ENCODE measurements at places on chromosomes 6 and 20.

DNA sequence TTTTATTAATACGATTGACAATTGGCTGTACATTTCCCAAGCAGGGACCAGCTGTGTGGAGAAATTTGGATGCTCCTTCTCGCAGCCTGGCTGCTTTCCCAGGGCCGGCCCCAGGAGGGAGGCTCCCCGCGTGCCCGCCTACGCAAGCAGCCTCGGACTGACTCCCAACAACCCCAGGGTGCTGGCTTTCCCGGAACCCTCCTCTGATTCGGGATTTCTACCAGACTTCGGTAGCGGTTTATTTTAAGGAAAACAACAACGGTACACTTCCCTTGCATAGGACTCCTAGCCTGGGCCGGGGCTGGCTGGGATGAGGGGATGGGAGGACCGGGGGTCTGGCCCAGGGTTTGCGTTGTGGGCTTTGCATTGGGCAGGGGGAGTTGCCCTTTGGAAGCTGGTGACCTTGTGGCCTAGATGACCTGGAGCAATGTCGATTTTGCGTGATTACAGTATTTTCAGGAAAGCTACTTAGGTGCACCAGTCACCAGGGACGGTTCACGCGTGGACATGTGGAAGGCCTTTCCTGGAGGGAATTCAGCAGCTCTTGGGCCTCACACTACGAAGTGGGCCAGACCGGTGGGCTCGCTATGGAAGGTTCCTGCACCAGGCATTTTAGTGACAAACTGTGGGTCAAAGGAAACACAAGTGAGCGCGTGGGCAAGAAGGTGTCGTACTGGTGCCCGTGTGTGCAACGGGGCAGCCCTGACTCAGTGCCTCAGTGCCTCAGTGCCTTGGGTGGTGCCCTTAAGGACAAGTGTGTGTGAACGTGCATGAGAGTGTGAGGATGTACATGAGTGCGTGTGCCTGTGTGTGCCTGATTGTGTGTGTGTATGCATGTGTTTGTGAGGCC lies 20.7 kb upstream of the PHACTR3 start:
- DNase-seq: no peak

DNA sequence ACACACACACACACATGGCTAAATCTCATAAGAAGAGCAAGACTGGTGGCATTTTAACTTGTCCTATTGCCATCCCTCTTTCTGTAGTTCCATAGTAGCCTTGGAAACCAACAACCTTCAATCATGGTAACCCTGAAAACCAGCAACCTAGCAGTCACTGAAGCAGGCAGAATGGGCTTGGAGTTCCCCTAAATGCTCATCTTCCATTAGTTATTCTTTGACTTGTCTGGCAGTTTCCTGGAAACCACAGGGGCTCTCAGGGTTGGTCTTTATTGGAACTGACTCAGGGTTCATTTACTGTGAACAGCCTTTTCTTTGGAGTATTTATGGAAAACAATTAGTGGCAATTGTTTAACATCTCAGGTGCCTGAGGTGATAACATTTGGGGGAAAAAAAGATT lies 19.4 kb upstream of the BRPF3 start:
- peak; percentile 30 for DNase-seq

DNA sequence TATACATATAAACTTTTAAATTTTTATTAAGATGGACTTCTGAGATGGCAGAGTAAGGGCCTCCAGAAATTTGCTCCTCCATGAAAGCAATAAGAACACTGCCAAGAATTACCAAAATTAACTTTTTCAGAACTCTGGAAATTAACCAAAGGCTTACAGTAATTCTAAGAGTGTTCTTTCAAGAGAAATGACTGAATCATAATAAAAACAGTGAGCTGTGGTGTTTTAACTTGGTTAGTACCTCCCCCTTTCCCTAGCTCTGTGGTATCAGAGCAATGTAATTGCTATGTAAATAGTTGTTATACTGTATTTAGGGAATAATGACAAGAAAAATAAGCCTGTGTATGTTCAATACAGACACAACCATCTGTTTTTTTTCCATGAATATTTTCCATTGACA lies 19.0 kb downstream of the HECA start:
- no peak for DNase-seq

GRCh38 chr6:74826263-74826662 lies 379.6 kb downstream of the COL12A1 start:
- DNase-seq: no peak

DNA sequence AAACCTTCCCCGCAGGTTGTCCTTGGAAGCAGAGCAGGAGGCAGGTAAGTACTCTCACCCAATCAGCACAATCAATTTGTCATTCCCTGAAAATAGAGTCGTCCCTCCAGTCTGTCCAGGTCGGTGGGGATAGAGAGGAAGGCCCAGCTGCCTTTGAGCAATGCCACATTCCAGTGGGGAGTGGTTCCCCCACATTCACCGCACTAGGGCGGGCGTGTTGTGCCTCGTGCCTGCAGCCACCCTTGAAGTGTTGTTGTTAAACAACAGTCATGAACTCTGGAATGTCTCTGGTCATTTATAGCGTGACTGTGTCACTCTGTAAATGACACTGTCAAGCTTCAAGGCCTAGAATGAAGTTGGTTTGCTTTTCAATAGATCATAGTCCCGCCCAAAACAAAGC lies 33.4 kb downstream of the PRDM1 start:
- DNase-seq: no peak

- no peak for DNase-seq
Measured at GRCh38 chr6:46468403-46469010, 22.7 kb downstream of the RCAN2 start.

DNA sequence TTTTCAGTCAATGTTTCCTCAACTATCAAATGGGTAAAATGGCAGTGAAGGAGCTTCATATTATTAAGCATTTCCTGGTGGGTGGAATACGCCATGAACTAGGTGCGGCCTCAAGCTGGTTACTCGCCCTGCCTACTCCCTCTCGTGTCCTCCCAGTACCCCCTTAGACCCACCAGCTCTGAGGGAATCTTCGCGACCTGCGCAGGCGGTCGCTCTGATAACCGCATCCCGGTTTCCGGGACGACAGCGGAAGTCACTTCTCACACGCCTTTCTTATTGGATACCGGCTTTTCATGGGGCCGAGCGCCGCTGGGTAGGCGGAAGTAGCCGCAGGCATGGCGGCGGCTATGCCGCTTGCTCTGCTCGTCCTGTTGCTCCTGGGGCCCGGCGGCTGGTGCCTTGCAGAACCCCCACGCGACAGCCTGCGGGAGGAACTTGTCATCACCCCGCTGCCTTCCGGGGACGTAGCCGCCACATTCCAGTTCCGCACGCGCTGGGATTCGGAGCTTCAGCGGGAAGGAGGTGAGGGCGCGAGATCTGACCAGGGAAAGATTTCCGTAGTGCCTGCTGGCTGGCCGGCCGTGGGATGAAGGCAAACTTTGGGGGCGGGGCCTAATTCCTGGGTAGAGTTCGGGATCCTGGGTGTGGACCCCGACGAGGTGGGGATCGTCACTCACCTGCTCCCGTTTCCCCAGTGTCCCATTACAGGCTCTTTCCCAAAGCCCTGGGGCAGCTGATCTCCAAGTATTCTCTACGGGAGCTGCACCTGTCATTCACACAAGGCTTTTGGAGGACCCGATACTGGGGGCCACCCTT lies at the start of gene PIGT:
PIGT (plus strand) TSS at position 320 of the 816 bp plus-strand sequence; CDS start at position 336, 16 bp downstream.
- DNase-seq: peak; percentile 91

DNA sequence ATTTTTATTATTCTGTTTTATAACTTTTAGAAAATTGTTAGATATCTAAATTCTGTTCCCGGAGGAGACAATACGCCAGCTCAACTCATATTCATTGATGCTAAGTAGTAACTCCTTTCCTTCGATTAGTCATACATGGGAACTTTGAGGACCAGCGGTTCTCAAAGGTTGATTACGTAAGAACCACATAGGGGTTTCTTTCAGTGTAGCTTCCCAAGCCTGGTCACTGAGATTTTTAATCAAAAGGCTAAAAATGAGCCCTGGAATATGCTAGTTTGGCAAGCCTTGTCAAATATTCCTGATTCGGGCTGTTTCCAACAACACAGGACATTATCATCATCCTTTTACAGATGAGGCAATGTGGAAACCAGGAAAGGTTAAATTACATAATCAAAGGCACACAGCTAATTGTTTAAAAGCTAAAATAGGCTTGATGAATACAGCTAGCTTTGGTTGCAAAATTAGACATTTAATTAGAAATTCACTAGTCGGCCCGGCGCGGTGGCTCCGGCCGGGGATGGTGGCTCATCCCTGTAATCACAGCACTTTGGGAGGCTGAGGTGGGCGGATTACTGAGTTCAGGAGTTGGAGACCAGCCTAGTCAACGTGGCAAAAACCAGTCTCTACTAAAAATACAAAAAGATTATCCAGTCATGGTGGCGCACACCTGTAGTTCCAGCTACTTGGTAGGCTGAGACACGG lies 14.6 kb upstream of the MEI4 start:
- DNase-seq: no peak

GRCh38 chr6:38739532-38739931 lies 24.4 kb downstream of the DNAH8 start:
- DNase-seq: no peak

DNA sequence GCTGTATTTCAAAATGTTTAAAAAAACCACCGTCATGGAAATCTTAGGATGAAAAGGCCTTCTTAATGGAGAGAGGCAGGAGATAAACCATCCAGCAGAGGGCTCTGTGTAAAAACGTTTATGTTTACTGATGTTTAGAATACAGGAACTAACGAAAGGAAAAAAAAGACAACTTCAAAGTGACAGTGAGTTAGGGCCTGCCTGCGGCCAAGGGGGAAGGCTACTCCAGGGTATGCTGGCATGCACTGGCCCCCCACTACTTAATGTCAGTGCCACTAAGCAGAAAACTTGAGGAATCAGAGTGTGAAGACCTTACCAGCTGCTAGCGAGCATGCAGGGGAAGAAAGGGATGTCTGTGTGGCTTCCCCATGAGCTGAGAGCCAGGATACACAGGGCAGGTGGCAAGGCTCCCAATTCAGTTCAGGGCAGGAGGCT lies 47.7 kb downstream of the AKAP7 start:
- peak; percentile 8 for DNase-seq

DNA sequence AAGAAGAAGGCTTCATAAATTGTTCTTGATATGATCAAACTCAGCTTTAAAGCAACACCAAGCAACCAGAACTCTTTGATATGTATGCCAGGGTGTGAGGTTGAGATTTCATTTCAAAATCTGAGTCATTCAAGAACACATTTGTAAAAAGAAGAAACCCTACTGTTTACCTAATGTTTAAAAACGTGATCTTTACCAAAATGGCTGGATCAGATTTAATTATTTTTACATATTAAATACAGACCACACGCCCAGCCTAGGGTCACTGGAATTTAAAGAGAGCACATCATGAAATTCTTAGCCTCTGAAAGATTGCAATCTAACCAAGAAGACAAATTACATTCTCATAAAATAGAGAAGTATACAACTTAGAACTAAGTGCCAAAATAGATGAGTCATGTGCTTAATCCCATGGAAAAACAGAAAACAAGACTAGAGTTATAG lies 206.8 kb upstream of the SMLR1 start:
- no peak for DNase-seq

DNA sequence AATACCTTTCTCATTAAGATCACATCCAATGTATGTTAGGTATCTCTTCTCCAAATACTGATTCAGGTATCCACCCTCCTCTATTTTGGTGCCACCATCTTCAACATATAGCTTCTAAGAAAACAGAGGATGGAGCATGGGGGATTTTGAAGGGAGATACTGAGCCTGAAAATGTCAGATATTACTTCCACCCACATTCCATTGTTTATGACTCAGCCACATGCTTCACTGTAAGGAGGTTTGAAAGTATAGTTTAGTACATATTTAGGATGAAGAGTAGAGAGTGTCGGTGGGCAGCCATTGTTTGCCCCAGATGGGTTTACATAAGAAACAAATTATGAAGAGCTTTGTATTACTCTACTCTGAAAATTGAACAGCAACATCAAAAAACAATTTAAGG lies 286.7 kb downstream of the TFAP2B start:
- no peak for DNase-seq

DNA sequence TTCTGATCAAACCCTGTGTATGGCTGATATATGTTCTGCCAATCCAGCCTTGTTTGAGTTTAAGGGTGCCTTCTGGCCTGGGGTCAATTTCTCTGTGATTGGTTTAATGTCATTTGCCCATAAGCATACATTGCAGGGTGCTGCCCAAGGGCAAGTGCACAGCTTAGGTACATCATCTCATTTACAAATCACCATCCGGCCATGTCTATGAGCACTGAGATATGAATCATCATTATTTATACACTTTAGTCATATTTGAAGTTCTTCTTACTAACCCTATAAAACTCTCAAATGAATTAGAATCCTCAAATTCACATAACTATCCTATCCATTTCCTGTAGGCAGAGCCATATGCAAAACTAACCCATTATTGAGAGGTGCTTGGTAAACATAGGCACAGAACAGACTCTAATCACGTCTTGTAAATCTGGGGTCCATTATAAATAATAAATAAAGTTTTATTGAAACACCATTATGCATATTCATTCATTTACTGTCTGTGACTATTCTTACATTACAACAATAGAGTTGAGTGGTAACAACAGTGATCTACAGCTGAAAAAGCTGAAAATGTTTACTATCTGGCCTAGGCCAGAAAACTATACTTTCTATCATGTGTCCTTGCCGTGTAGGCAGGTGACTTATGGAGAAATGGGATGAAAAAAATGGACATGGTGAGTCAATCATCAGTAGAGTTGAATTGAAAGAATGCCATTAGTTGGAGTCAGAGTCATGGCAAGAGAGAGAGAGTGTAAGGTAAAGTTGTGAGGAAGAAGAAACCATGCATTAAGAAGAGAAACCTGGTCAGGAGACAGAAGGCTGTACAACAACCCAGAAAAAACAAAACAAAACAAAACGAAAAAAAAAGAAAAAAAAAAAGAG lies 25.0 kb downstream of the KCNQ5 start:
- DNase-seq: no peak

DNA sequence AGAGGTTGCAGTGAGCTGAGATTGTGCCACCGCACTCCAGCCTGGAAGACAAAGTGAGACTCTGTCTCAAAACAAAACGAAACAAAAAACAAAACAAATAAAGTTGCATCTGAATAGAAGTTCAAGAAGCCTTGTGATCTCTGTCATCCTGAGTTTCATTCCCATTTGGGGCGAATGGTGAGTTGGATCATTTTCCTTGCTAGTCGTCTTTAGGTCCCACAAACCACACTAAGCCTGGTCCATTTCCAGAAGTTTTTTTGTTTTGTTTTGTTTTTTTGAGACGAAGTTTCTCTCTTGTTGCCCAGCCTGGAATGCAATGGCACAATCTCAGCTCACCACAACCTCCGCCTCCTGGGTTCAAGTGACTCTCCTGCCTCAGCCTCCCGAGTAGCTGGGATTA lies 33.8 kb downstream of the ZNF217 start:
- no peak for DNase-seq

DNA sequence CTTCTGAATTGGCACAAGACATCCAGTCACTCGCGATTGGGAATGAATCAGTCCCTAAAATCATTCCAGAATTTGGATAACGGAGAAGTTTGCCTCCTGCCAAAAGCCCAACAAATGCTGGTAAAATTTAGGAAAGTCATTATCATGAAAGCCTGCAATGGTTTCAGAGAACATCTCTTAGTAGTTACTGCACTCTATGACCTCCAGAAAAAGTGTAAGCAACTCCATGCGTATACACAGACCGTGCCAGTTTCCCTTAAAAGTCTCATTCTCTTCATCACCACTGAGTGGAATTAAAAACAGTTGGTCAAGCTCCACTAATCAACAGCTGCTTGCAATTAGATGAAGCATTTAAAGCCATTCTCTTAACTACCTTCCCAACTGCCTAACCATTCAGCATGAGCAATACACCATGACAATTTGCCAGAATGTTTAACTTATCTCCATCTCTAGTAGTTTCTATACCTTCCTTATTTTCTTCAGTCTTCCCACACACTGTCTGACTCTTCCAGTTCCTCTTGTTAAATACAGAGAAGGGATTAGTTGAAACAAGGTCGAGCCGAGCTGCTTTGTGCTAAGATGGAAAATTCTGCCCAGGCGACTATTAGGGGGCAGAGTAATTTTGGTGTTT lies 183.6 kb upstream of the PRDM1 start:
- no peak for DNase-seq
